ENCODE measurements at places on chromosomes 11 and 22. TPM values are rescaled to one million over a fixed set of nuclear protein-coding genes. Genes with fewer than 3 reads are reported as not detected.
A peak's percentile ranks its signal among the peaks of the same experiment; 100 is the strongest.

DNA sequence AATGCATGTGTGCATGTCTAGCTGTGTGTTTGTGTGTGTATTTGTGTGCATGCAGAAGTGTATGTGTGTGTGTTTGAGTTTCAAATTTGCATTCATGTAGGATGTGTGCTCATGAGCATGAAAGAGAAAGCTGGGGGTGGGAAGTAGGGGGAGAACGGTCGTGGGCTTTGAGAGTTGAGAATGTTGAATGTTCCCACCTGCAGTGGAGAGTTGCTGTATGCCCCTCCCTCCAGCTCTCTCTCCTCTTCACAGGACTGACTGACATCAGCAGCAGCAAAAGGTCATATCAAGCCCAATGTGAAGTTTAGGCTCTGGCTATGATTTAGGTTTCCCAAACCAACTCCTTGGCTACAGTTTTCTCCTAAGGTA lies 63.8 kb upstream of the RRAS2 start:
- no peak for DNase-seq

Gene OR2AT4
- total RNA-seq: not detected

DNA sequence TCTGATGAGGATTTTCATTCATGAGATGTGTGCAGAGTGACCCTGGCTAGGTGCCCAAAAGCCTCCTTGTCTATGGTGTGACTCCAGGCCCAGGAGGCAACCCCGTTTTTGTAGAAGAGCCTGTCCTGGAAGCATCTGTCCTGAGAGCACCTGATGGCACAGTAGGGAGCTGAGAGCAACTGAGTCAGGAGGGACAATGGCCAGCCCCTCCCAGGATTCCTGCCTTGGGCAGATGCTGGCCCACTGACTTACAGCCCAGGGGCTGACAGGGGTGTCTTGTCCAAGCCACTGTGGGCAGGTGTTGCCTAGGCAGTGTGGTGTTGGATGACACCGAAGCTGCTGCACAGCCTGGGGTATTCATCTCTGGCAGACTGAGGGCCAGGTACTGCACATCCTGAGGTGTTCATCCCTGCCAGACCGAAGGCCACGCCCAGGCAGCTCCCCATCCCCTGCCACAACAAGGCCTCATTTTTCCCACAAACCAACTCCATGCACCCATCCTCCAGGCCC lies 3.2 kb upstream of the RFPL2 start:
- DNase-seq: no peak

DNA sequence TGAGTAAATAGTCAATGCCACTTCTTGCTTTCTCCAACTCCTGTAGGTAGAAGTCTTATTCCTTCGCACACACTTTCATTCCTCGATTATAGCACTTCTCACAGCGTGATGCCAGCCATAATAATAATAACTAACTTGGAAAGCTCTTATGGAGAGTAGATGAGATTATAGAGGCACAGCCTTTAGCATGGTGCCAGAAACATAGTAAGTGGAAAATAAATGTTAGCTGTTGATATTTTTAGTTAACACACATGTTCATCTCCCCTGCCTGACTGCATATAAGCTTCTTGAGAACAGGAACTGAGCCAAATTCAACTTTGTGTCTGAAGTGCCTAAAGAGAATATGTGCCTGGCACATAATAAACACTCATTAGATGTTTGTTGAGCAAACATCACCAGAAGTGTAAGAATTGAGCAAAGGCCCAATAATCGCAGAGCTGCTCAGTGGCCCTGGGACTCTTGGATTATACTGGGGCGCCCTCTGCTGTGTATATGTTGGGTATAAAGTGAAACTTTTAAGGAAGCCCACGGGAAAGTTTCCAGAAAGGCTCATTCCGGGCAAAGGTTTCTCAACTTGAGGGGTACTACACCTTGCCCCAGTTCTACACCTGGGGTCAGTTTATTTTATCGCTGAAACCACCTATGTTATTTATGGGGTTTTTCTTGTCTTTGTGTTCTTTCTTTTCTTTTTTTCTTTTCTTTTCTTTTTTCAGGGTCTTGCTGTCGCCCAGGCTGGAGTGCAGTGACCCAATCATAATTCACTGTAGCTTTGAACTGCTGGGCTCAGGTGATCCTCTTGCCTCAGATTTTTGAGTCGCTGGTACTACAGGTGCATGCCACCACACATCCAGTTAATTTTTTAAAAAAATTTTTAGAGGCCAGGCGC lies 22.3 kb downstream of the SLN start:
- peak; percentile 47 for DNase-seq

GRCh38 chr11:70590356-70590991 lies 192.1 kb downstream of the CTTN start:
- no peak for DNase-seq

Gene POU2AF2
- total RNA-seq: not detected

DNA sequence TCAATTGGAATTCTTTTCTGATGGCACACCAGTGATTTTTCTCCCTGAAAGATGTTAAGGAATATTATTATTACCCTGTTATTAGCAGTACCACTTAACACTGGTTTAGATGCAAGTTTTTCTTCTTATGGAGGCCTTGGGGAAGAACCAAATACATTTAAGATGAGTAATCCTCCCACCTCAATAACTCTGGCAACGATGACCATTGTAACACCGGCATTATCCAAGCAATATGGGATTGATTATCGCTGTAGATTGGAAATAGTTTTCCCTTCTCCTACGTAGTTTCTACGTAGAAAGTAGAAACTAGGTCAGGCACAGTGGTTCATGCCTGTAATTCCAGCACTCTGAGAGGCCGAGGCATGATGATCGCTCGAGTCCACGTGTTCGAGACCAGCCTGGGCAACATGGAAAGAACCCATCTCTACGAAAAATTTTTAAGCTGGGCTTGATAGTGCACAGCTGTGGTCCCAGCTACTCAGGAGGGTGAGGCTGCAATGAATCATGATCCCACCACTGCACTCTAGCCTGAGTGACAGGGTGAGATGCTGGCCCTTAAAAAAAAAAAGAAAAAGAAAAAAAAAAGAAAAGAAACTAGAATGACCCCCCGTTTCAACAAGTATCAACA lies 45.5 kb downstream of the PACSIN2 start:
- no peak for DNase-seq

Gene OR51D1
- not detected for total RNA-seq

- DNase-seq: no peak
Observed at GRCh38 chr11:11478687-11479086, 125.6 kb upstream of the CSNK2A3 start.

DNA sequence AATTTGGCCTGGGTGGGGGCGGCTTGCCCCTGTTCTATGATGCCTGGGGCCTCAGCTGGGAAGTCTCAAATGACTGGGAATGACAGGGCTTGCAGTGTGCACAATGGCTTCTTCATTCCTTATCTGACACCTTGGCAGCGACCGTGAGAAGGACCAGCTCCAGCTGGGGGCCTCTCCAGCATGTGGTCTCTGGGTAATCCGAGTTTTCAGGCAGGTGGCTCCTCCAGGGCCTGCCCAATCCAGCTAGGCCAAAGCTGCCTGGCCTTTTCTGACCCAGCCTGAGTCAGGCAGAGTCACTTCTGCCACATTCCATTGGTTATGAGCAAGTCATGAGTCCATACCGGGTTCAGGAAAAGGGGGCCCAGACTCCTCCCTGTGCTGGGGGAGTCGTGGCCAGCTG lies 646.0 kb downstream of the OPCML start:
- no peak for DNase-seq

DNA sequence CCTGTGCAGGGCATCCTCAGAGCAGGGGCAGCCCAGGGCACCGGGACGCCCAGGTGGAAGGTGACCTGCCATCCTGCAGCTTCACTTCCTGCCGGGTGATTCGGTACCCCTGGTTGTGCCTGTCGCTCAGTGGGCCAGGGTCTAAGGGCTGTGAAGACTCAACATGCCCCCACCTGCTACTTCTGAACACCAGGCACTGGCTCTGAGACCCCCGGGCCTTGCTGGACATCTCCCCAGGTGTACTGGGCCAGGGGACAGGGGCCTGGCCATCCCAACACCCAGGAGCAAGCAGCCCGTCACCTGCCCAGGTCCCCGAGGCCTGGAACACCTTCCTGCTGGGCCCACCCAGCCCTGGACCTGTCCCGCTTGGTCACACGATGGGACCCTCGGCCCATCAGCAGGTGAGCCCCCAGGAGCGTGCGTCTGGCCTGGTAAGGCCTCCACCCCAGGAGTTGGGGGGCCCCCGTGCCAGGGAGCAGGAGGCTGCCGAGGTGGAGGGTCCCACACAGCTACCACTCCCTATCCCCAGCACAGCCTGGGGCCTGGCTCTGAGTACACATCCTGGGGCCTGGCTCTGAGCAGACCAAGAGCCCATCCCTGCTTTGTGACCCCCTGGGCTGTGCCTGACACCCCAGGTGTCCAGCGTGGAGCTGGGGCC lies 3.9 kb upstream of the MUC5B start:
- no peak for DNase-seq

DNA sequence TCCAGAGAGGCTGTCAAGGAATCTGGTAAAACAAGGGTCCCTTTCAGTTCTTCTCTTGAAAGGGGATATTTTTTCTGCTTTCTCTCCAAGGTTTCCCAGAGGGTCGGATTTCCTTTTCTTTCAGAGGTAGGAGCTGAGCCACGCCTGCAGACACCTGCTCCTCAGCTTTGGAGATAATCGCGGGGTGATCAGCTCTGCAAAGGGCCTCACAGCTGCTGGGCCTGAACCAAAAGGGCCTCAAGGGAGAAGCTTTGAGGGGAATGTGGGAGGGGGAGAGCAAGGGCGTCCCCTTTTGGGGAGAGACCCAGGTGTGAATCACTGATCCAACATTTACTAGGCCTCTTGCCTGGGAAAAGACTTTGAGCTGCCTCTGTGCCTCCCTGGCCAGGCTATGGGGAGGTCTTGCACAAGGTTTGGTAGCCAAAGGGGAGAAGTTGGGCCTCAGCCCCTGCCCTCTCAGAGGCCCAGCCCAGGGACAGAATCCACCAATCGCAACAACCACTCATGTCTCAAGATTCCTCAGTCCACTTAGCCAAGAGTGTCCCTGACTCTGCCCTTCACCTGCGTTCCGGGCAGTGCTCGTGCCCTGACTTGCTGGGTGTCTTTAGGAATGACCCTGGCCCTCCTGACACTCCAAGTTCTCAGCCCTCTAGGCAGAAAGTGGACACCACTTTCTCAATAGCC lies 14.0 kb upstream of the TP53I11 start:
- no peak for DNase-seq

DNA sequence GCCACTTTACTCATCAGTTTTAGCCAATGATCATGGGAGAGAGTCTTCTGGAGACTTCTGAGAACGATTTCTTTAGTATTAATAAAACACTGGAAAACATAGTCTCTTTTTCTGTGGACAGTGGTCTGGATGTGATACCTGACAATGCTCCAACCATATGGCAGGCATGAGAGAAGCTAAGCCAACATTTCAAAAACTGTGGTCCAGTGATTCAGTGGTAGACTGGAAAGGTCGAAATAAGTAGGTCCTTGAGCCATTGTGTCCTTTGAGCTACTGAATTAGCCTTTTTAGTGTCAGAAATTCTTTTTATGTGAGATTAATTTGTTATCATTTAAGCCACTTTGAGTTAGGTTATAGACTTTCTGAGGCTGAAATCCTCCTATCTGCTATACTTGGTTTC lies 197.7 kb upstream of the CTSC start:
- DNase-seq: no peak

- DNase-seq: no peak
Observed at GRCh38 chr11:13091373-13091772, 82.3 kb downstream of the RASSF10 start.

DNA sequence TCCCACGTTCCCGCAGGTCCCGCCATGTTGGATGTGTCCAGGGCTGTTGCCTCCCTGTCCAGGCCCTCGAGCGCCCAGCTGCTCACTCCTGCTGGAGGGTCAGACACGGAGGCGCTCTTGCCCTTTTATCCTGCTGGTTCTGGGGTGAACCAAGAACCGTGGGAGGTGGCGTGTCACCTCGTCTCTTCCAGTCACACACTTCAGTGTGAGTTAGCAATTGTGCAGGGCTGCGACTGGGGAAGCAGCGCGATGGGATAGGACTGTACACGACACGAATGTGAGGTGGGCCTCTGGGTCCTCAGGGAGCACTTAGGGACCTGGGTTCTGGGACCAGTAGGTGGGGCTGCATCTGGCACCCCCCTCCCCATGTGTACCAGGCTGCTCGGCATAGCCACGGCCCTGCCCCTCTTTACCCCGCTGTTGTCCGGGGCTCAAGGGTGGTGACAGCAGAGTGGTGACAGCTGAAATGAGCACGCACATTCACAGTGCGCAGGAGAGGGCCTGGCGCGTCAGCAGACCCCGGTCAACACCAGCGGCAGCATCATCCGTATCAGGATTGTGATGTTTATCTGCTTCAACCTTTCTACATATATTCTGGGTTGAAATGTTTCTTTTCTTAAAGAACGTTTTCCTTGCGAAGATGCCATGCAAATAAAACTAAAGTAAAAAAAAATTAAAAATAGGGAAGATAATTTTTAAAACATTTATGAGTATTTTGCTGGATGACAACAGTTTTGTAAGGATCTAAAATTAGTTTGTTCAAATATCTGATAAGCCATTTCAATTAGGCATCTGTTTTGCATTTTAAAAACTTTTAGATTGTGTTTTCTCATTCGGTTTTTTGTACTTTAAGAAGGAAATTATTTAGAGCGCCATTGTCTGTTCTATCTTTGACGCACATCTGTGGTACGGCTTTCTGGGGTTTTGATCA lies 210.7 kb downstream of the TBC1D22A start:
- no peak for DNase-seq

GRCh38 chr11:27963370-27963769 lies 144.6 kb downstream of the KIF18A start:
- DNase-seq: no peak

Gene PKDREJ
- total RNA-seq: 0.07 TPM

DNA sequence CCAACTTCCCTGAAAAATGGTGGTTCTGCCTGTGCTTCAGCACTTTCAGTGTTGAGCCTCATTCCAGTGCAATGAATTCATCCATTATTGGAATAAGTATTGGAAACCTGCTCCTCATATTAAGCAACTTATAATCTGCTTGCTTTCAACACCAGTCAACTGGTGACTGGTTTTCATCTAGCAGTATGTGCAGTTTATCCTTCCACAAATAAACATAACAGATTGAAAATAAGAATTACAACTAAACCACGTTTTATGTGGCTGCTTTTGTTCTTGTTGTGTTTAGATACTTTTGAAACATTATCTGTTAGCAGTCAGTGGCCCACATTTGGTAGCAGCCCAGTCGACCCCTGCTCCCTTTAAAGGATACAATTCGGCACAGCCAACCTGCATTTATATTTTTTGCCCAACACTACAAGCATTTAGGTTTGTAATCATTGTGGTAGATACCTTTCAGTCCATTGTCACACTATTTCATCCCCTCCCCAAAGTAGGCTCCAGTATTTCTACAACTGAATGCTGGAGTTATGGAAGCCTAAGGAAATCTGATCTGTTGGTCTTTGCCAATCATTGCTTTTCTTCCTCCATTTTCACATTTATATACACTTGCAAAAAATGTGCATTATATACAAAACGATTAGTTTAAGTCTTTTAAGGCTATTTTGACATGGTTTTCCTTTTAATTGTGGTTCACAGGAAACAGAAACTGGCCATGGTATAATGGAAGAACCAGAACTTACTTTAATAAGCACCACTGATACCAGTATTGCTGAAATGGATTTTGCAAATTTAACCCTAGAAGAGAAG lies 13.1 kb downstream of the TAF1D start:
- no peak for DNase-seq

DNA sequence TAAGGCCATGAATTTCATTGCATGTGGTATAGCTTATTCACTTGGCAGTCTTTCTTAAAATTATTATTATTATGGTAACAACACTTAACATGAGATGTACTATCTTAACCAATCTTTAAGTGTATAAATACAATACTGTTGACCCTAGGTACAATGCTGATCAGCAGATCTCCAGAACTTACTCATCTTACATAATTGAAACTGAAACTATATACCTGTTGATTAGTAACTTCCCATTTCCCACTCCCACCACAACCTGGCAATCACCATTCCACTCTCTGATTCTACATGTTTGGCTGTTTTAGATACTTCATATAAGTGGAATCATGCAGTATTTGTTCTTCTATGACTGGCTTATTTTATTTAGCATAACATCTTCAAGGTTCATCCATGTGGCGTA lies 150.2 kb upstream of the POU2AF2 start:
- no peak for DNase-seq

Measured in heart left ventricle (tissue), 16 donors.